ENCODE measurements at places on chromosomes 3 and 15. TPM values are rescaled to one million over a fixed set of nuclear protein-coding genes. Genes with fewer than 3 reads are reported as not detected.

The TF gene
- under 0.01 TPM for total RNA-seq

The SMCO1 gene
- total RNA-seq: not detected

The SNTN gene
- not detected for total RNA-seq

The MKRN2OS gene
- total RNA-seq: not detected

The PLSCR5 gene
- total RNA-seq: not detected

The FAM107A gene
- not detected for total RNA-seq

The ACKR2 gene
- 0.37 TPM for total RNA-seq

The RBP2 gene
- total RNA-seq: not detected

The ACP3 gene
- 27.1 TPM for total RNA-seq

Data from uterine smooth muscle cell (primary cell).